ENCODE measurements at places on chromosomes 4 and X.
A peak's percentile ranks its signal among the peaks of the same experiment; 100 is the strongest.

DNA sequence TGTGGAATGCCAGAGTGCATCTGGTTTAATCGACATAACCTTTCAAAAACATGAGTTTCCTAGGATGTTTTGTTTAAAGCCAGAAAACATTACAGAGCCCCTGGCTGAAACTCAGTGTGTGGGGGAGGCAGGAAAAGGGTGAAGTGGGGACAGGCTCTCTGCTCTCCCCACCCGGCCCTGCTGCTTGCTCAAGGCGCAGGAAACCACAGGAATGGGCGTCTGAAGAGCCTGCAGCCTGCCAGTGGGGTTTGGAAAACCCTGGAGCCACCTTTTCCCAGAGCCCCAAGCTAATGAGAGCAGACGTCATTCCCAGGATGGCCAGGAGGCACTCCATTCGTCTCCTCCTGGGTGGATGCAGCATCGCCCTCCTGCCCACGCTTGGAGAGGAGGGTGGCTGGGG is 240.6 kb downstream of the AFAP1 start:
- peak; percentile 16 for DNase-seq

- no peak for DNase-seq
Measured at GRCh38 chr4:83372931-83373330, 38.3 kb upstream of the HPSE start.

GRCh38 chrX:115535844-115536243 is 25.1 kb upstream of the PLS3 start:
- no peak for DNase-seq

- DNase-seq: no peak
Measured at GRCh38 chr4:185378264-185378663, 17.5 kb downstream of the LRP2BP start.

DNA sequence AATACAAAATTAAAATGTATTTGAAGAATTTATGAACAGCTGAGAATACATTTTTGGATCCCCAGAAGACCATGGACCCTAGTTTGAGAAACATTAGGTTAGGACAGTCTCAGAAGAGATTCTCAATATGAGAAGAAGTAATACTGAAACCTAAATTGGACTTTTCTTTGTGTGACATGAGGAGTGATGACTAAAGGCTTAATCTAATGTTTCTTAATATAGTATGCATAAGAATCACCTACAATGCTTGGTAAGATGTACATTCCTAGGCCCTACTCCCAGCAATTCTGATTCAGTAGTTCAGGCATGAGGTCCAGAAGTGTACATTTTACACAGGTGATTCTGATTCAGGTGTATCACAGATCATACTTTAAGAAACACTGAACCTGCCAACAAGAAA is 31.6 kb upstream of the HUWE1 start:
- DNase-seq: no peak

DNA sequence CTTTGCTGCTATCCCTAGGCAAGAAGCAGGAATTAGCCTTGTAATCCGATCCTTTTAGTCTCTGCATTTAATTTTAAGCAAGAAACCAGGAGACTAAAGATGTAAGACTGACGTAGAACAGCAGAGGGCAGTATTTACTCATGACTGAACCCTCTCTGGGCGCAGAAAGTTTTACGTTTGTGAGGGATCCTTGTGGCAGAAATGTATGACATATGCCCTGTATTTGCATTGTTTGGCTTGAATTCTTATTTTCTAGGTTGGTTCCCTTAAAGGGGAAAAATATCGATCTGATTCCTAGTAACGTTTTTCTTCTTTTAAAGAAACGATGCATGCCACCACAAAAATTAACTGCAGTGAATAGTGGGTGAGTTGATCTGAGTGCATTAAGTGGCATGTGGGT is 1.3 kb upstream of the FAT4 start:
- peak; percentile 66 for DNase-seq

Measured in mucosa of descending colon (tissue), 3 donors.